NCI-H2081 treated with DMSO at 0.1 percent for 48 hours (cell line): ENCODE measurements at places on chromosomes 1 and 21.
A peak's percentile ranks its signal among the peaks of the same experiment; 100 is the strongest.

DNA sequence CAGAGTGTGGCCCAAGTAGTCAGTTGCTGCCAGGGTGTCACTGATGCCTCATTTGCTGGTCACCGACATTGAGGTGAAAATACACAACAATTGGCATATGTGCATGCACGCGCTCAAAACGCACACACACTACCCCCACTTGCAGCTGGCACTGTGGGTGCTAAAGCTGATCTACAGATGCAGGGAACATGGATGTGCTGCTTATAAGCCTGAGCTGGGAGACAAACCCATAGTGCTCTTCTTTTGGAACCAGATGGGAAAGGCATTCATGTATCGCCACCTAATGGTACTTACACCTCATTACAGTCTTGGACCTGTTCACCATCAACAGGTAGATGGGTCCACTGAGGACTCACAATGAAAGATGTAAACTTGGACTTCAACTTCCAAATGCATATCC lies 70.3 kb upstream of the CAMK1G start:
- DNase-seq, result no peak

- no peak for DNase-seq
Observed at GRCh38 chr21:38439957-38440356, 58.3 kb downstream of the ERG start.

GRCh38 chr1:22359427-22359826 lies 92.2 kb upstream of the ZBTB40 start:
- no peak for DNase-seq

DNA sequence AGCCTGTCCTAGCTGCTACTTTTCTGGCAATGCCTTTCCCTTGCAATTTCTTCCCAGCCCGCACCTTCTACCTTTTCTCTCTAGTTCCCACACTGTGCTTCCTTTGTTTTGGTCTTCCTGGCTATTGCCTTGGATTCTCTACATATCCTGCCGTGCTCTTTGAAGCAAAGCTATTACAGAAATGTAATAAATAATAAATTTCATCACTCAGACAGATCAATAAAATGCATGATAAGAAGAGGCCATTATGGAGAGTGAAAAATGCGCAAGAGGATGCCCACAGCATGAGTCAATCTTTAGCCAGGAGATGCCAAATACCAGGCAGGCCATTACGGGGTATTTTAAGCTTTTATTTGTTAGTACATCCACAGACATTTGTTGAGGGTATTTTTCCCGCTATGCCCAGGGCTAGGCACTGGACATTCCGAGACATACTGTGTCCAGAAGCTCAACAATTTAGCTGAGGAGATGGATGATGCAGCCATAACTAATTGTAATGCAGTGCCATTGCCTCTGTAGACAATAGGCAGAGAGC lies 163.6 kb downstream of the ST6GALNAC3 start:
- no peak for DNase-seq

GRCh38 chr1:17405898-17406759 lies 33.3 kb downstream of the RCC2 start:
- no peak for DNase-seq

DNA sequence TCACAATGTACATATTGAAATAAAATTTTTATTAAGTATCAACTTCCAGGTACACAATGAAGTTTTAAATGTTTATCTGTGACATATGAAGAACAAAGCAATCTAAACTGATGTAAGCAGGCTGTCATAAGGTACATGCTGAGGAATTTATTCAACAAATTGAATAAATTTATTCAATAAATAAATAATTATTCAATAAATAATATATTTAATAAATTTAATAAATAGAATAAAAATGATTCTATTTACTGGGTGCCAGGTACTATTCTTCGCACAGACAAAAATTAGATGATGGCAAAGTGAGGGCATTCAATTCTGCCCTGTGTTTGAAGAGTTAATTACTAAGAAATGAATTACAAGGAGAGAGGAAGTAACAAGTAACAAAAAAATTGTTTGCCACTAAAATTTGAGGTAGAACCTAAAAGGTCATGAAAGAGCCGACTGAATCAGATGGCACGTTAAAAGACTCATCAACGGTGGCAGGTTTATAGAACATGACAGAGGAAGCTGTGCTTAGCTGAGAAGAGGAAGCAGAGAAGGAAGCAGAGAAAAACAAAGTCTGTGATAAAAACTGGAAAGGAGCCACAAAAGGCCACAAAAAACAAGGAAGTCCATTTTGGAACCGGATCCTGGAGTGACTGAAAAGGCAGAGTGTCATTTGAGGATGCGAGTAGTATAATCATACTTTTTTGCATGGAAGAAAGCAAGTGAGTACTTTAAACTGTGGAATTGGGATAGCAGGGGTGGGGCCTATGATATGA lies 2.2 kb upstream of the USP24 start:
- DNase-seq, result no peak

DNA sequence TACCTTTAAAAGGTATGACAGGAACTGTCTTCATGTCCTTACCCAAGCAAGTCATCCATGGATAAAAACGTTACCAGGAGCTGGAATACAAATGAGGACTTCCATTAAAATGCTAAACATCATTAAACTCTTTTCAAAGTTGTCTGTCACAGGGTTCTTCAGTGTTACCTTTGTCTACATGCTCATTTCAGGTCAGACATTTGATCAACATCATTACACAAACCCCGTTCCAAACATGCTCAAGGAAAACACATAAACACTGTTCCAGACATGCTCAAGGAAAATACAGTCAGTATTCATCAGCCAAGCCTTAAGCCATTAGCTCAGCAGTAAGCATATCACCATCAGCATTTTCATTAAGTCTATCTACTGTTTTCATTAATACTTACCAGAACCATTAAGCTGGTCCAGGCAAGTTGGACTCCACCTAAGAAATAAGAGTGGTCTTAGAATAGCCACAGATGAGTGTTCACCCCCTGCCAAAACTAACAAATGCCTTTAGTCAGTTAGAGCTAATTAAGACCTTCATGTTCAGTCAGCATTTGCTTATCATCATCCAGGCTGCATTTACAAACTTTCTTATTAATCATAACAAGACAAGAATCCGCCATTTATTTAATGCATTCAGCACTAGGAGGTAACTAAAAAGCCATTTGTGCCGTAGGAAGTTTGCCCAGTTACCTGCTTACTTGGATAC lies 2.2 kb downstream of the GAS5 start:
- DNase-seq, result no peak

DNA sequence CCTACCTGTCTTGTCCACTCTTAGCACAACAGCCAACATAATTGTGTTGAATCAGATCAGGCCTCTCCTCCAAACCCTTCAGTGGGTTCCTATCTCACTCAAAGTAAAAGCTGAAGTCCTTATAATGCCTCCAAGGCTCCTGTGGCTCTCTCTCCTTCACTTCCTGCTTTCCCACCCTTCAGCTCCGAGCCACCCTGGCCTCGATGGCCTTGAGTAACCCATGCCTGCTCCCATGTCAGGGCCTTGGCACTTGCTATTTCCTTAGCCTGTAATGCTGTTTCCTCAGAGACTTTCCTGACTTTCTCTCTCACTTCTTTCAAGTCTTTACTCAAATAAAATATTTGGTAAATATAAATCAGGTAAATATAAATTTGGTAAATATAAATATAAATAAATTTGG lies 8.1 kb upstream of the PLEKHM2 start:
- DNase-seq, result no peak

- no peak for DNase-seq
Observed at GRCh38 chr1:210505601-210506496, 177.1 kb downstream of the HHAT start.

- DNase-seq, result no peak
Observed at GRCh38 chr1:35532497-35533223, 24.5 kb downstream of the KIAA0319L start.

DNA sequence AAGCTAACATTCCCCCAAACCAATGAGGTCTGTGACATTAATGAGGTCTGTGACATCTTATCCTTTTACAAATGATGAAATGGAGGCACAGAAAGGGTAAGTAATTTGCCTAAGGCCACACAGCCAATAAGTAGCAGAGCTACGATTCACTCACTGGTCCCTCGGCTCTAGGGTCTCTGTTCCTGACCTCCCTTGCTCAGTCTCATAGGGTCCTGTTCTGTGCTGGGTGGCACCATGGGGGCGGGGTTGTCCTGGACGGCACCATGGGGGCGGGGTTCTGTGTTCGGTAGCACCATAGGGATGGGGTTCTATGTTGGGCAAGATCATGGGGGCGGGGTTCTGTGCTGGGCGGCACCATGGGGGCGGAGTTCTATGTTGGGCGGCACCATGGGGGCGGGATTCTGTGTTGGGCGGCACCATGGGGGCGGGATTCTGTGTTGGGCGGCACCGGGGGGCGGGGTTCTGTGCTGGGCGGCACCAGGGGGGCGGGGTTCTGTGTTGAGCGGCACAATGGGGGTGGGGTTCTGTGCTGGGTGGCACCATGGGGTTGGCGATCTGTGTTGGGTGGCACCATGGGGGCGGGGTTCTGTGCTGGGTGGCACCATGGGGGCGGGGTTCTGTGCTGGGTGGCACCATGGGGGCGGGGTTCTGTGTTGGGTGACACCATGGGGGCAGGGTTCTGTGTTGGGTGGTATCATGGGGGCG lies 55.6 kb downstream of the CLSTN1 start:
- DNase-seq, result no peak

- peak; percentile 83 for DNase-seq
Observed at GRCh38 chr1:22557341-22557950, 5.8 kb upstream of the EPHA8 start.

DNA sequence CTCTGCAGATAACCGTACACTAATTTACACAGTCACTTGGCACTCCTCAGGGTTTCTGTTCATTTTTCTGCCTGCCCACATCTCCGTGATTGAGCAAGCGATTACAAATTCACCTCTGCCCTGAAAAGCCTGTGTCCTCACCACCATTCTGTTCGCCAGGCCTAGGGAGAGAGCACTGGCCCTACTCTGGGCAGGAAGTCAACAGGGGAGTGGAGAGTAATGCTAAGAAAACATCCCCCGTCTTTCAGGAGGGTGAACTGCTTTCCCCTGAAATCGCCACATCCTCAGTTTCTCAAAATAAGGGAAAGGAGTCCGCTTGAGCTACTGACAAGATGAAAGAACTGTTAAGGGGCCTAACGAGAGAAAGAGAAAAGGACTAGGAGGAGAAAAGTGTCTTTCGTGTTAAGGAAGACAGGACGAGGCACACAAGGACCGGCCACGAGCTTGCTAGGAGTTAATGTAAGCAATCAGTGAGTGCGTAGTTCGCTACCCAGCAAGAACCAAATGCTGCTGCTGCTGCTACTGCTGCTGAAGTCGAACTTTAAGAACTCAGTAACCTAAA lies 632 bp downstream of the PEX19 start:
- DNase-seq, result no peak

DNA sequence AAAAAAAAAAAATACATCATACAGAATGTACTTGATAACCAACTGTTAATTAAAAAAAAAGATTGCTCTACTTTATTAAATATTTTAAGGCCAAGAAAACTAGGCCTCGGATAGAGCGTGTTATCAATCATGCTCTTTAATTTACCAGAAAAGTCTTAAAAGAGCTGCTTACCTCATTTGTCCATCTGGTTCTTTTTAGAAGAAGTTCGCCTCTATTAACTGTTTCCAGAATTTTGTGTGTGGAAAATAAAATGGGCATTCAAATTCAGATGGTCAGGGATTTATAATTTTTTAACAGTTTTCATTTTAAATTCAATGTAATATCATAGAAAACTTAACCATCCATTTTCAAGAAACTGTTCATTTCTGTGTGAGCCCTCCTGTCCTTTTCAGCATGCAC lies 53.8 kb downstream of the KCNK1 start:
- no peak for DNase-seq

DNA sequence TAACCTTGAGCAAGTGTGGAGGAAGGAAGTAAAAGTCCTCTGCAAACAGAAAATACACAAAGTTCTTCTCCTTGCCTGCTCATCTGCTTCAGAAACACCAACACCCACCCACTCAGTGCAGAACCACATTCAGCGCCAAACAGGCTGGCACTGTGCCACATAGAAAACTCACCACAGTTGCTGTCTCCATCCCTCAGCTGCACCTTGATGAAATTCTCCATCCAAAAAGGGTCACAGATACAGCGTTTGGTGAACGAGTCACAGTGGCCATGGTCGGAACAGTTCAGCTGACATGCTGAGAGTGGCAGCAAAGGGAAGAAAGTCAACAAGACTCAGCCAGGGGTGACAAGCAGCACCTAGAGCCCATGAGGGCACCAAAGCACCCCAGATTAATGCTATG lies 114.5 kb downstream of the KIAA0319L start:
- no peak for DNase-seq

DNA sequence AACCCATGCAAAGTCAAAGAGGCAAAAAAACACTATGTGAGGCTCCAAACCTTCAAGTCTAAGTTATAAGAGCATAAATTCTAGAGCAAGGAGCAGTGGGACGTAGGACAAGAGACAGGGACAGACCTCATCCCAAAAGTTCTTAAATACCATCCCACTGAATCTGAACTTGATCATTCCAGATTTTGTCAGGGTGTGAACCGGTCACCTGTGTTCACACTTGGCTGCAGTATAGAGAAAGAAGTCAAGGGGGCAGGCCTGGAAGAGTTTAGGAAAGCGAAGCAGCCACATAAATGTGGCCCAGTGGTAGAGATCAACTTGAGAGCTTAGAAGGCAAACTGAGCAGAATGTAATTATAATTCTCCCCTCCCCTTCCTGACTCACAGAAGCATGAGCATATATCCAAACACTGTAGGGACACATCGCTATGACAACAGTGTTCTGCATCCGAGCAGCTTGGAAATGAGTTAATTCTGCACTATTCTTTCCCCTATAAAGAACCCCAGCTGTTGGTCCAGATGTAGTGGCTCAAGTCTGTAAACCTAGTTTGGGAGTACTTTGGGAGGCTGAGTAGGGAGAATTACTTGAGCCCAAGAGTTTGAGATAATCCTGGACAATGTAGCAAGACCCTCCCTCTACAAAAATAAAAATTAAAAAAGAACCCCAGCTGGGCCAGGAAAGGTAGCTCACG lies 2.7 kb downstream of the AKR7A2 start:
- no peak for DNase-seq

DNA sequence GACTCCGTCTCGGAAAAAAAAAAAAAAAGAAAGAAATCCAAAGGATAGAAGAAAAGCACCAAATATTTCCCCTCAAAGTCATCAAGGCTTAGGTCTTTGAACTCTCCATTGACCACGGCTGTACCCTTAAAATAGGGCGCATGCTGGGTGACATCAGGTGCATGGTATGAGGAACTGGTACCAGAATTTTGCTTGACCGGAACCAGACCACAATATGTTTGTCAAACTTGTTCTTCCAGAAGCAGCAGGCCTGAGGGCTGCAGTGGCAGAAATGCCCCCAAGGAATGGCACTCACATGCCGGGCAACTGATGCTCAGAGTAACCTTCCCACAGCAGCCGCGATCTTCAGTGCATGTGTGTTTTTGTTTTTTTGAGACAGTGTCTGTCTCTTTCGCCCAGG lies 21.0 kb downstream of the RCC1 start:
- no peak for DNase-seq

- no peak for DNase-seq
Observed at GRCh38 chr1:231338270-231339128, at the start of gene SPRTN. TSS of gene SPRTN (plus strand) at chr1:231338293. CDS start at chr1:231338384, 91 bp downstream.

DNA sequence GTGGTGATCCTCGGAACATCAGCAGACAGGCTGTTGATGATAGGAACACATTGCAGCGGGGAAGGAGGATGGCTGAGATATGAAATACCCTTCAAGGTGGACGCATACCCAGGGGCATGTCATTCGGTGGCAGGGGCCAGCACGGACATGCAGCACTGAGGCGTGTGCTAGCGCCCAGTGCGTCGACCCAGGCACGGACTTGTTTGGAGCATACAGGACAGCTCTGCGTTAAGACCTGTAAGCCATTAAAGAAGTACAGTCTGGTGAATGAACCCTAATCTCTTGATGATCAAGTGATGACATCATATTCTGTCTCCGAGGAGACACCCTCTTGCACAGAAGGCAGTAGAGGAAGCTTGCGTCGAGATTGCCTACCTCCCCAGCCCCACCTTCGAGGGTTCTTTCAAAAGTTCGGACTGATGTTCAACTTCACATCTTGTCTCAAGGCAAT lies 63.6 kb upstream of the KIF26B start:
- DNase-seq, result no peak
